ENCODE measurements at places on chromosomes 11 and 22.

GRCh38 chr11:13314676-13315394 lies 37.2 kb downstream of the BMAL1 start:
- no peak for DNase-seq

DNA sequence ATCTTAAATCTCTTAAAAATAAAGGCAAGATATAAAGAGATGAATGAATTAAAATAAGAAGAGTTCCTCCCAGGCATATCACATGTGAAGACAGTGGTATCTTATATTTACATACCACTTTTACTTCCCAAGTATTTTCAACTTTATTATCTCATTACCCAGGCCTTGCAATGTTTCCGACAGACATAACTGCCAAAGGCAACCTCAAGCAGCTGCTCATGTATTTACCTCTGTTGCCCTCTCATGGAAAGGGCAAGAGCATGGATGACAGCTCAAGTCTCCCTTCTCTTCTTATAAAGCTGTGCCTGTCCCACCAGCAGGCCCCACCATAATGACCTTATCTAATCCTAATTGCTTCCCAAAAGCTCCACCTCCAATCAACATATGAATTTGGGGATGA lies 894.2 kb downstream of the NTM start:
- no peak for DNase-seq

- peak; percentile 68 for DNase-seq
Observed at GRCh38 chr11:131668500-131669400, 298.3 kb downstream of the NTM start.

- no peak for DNase-seq
Observed at GRCh38 chr22:33691057-33691630, 229.1 kb downstream of the LARGE1 start.

GRCh38 chr22:37222440-37222971 lies 10.2 kb upstream of the SSTR3 start:
- DNase-seq, result no peak

DNA sequence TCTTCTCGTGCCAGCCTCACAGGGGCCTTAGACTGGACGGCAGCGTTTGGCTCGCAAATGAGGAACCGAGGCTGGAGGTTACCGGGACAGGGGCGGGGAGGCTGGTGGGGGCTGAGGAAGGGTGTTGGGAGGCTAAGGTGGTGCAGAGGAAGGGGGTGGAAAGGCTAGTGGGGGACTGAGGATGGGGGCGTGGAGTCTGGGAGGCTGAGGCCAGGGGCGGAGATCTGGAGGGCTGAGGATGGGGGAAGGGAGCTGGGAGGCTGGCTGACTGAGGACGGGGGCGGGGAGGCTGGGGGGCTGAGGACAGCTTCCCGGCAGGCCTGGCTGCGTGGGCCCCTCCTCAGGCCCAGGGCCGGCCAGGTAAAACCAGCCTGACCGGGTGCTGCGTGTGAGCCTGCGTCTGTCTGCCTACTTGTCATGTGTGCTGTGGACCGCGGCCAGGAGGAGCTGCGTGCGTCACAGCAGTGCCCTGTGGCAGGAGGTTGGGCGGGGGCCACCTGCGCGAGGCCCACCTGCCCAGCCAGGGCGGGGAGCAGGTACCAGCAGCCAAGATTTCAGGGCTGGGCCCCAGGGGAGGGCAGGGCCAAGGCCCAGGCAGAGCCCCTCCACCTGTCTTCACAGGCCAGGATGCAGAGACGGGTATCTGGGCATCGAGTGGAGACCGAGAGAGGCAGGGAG lies 9.4 kb upstream of the PIM3 start:
- DNase-seq, result no peak
